ENCODE measurements at places on chromosomes 12 and 14.

DNA sequence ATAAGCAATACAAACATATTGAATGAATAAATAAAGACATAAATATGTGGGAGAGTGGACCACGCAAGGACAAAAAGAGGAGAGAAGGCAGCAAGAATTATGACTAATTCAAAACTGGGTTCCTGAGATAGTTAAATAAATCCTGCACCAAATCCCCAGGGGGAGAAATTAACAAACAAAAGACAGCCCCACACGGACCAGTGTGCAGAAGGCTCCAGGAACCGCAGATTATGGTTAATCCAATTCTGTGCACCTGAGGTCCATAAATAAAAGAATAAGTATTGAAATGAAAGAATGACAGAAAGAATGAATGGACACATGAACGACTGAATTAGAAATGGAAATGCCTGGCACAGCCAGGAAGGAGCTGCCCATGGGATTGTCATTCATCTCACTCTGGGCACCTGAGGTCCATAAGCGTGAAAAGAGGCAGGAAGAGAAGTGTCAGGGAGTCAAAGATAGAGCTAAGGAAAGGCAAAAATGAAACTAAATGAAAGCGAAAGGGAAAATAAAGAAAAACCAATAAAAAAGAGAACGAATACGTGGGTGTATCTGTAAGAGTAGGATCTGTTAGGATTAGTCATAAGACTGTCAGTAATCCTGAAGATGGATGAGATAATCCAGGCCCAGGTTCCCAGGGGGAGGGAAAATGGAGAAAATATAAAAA lies 23.3 kb downstream of the MEG3 start:
- no peak for DNase-seq

GRCh38 chr12:123998991-123999359 lies 26.0 kb downstream of the ZNF664 start:
- DNase-seq, result no peak

DNA sequence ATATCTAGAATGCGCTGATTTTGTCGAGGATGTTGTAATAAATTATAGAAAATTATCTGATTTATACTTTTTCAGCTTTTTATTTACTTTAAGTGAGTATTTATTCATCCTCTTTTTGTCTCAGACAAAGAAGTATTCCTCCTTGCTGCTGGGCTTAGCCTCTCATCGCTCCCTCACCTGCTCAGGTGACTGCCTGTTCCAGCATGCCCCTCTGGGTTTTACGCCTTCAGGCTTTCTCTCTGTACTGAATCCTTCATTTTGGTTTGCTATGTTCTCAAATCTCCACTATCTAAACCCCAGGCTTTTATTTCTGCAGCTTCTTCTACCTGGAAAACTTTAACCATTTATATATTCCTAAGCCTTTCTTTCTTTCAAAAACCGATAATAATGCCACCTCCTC lies 1650.9 kb upstream of the SEL1L start:
- DNase-seq, result no peak

- DNase-seq, result no peak
These were observed 252.4 kb upstream of the SYT1 start for GRCh38 chr12:78612190-78612589.

GRCh38 chr12:128103152-128103551 lies 163.8 kb upstream of the TMEM132C start:
- no peak for DNase-seq

DNA sequence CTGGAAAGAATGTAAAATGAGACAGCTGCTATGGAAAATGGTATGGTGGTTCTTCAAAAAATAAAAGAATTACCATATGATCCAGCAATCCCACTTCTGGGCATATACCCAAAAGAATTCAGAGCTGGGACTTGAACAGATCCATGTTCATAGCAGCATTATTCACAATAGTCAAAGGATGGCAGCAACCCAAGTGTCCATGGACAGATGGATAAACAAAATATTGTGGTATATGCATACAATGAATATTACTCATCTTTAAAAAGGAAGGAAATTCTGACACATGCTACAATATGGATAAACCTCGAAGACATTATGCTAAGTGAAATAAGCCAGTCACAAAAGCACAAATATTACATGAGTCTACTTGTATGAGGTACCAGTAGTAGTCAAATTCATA lies 9.1 kb downstream of the RAB2B start:
- DNase-seq, result no peak

GRCh38 chr14:81765651-81766275 lies 232.1 kb upstream of the SEL1L start:
- DNase-seq, result no peak

DNA sequence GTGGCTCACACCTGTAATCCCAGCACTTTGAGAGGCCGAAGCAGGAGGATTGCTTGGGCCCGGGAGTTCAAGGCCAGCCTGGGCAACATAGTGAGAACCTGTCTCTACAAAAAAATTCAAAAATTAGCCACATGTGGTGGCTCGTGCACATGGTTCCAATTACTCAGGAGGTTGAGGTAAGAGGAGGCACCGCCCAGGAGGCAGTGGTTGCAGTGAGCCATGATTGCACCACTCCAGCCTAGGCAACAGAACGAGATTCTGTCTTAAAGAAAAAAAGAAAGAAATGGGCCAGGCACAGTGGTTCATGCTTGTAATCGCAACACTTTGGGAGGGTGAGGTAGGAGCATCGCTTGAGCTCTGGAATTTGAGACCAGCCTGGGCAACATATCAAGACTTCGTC lies 33.5 kb downstream of the MAP1LC3B2 start:
- DNase-seq, result no peak

Measured in D721Med (cell line).